Activated CD8-positive, alpha-beta memory T cell treated with anti-CD3 and anti-CD28 coated beads for 1 hour (primary cell): ENCODE measurements at places on chromosomes 13 and 19.

GRCh38 chr13:25581351-25581750 lies 209.6 kb downstream of the ATP8A2 start:
- no peak for DNase-seq

GRCh38 chr19:48480183-48480557 lies 11.0 kb downstream of the CYTH2 start:
- DNase-seq, result no peak

GRCh38 chr13:99228737-99229691 lies 28.4 kb downstream of the UBAC2 start:
- DNase-seq, result no peak

DNA sequence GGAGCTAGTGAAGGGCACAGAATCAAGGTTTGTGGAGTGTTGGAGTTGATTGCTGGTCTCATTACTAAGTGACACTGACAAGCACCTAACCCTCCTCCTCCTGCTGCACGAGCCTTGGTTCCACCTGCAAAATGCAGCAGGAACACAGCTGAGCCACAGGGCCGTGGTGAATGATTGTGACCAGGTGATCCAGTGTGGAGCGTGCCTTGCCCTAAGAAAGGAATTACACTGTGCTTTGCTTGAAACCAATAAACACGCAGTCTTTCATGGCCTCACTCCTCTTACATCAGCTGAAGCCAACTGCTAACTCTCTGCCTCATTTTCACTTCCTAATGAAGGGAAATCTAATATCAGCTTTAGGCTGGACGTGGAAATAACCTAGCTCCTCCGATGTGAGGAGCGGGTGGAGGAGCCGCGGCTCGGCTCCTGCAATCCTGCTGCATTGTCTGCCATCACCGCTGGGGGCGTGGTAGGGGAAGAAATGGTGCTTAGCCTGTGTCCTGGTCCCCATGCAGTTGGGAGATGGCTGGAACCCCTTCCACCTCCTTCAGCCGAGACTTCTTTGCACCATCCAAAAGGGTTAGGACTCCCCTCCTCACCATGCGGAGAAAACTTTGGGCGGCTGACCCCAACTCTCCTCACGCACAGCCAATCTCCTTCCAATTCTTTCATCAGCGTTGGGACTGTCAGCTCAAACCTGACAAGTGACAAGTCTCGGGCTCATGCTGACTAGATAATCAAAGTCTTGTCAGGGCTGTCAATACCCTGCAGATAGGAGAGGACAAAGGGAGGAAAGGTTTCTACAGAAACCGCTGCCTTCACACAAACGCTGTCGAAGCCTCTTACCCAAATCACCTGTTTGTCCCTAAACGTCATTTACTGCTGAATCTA lies 427.9 kb downstream of the ZNF536 start:
- no peak for DNase-seq

DNA sequence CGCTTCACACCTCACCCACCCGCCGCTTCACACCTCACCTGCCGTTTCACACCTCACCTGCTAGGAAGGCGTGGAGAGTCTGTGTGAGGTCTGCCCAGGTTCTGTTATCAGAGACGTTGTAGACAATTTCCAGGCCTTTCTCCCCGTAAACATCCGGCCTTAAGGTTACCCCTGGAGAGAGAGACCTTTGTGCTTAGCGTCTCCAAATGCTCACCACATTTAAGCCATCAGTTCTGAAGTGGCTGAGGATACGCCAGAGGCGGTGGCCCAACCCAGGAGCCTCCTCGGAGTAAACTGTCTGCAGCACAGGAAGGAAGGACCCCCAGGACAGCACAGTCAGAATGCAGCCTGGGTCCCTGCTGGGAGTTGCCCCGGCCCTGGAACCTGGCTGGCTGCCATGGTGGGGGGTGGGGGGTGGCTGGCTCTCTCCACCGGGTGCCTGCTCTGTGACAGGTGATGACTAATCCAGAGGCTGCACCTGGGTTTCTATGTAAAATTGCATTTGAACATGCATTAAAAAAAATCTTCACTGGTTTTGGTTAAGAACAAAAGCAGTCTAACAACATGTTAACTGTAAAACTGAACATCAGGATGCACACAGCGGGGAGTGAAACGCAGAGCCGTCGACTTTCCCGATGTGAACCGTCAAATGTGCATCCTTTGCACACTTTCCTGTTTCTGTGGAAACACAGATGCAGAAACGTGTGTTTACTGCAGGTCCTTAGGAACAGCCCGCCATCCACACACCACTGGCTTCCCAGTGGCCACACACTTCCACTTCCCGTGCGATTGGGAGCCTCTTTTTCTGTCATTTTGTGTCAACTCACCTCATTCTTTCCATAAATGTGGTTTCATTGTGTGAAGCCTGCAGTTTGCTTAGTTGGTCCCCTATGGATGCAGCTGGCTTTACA lies 4.5 kb downstream of the ATP4B start:
- no peak for DNase-seq
